Effector memory CD8-positive, alpha-beta T cell (primary cell): ENCODE measurements at places on chromosomes 5 and 9.

- no peak overlapping the region for H3K4me3 ChIP-seq
- no peaks in the 10 kb centered on the region for H3K36me3 ChIP-seq
- no peak overlapping the region for H3K27ac ChIP-seq
- no peaks in the 10 kb centered on the region for H3K4me1 ChIP-seq
Observed at GRCh38 chr5:74280306-74280705, 360.2 kb downstream of the ENC1 start.

- no peak overlapping the region for H3K4me3 ChIP-seq
- no peaks in the 10 kb centered on the region for H3K36me3 ChIP-seq
- H3K27ac ChIP-seq, result no peak overlapping the region
- DNase-seq, result no peak
- H3K4me1 ChIP-seq, result peaks cover 4% of the 10 kb centered on the region
Observed at GRCh38 chr5:138737494-138738265, 15.5 kb upstream of the CTNNA1 start.

- H3K27ac ChIP-seq, result peak overlapping the region; percentile 42
- H3K4me1 ChIP-seq, result no peaks in the 10 kb centered on the region
- no peak for DNase-seq
- H3K36me3 ChIP-seq, result peaks cover 6% of the 10 kb centered on the region
- no peak overlapping the region for H3K4me3 ChIP-seq
Observed at GRCh38 chr9:33375841-33376321, 26.5 kb downstream of the AQP7 start.

- H3K4me3 ChIP-seq, result no peak overlapping the region
- peaks cover 12% of the 10 kb centered on the region for H3K4me1 ChIP-seq
- DNase-seq, result no peak
- peaks cover 90% of the 10 kb centered on the region for H3K27me3 ChIP-seq
Observed at GRCh38 chr9:136656183-136656738, 6.5 kb upstream of the EGFL7 start.

GRCh38 chr9:14314424-14314928, 535 bp upstream of the NFIB start:
- peaks cover 13% of the 10 kb centered on the region for H3K4me1 ChIP-seq
- peaks cover 38% of the 10 kb centered on the region for H3K27me3 ChIP-seq
- DNase-seq, result no peak
- peak overlapping the region; percentile 87 for H3K4me3 ChIP-seq

GRCh38 chr9:70044490-70045307, 1.1 kb downstream of the MAMDC2 start:
- DNase-seq, result no peak
- H3K27ac ChIP-seq, result no peak overlapping the region
- H3K27me3 ChIP-seq, result peaks cover 81% of the 10 kb centered on the region
- peaks cover 7% of the 10 kb centered on the region for H3K4me1 ChIP-seq
- H3K4me3 ChIP-seq, result peak overlapping the region; percentile 56
- no peaks in the 10 kb centered on the region for H3K36me3 ChIP-seq

DNA sequence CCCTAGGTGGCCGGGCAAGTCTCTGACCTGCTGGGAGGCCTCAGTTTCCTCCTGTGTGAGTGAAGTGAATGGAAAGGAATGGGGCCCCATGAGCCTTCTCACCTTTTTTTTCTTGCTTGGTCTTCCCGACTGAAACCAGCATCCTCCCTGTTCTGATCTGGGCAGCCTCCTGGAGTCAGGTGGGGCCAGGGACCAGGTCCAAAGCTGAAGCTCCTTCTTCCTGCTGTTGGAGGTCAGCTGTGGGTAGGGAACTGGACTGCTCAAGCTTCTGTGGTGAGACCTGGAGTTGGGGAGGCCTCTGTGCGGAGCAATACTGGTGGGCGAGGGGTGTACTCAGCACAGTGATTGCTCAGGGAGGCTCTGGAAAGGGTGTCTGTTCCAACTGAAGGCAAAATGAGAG, 99.7 kb downstream of the PCSK1 start:
- DNase-seq, result no peak
- peaks cover 21% of the 10 kb centered on the region for H3K27me3 ChIP-seq
- no peaks in the 10 kb centered on the region for H3K36me3 ChIP-seq
- H3K27ac ChIP-seq, result no peak overlapping the region
- H3K4me3 ChIP-seq, result no peak overlapping the region
- no peaks in the 10 kb centered on the region for H3K4me1 ChIP-seq

DNA sequence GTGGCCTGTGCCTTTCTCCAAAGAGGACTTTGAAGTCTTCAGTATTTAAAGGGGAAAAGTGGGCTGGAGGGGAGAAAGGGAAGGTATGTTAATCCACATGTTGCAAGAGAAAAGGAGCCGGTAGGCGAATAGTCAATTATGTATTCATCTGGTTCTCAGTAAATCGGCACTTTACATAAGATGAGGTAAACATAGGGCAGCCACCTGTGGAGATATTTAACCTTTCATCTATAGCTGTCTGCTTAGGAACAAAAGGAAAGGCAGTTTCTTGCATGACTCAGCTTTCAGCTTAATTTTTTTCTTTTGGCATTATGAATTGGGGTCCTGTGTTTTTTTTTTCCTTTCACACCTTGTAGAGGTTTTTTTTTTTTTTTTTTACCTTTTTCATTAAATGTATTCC, 42.2 kb downstream of the FGD3 start:
- H3K4me1 ChIP-seq, result peaks cover 81% of the 10 kb centered on the region
- peak overlapping the region; percentile 39 for H3K4me3 ChIP-seq
- H3K27me3 ChIP-seq, result no peaks in the 10 kb centered on the region
- H3K36me3 ChIP-seq, result peaks cover 43% of the 10 kb centered on the region

GRCh38 chr5:140881889-140882590, at the start of gene PCDHA13:
Gene PCDHA13, plus strand, starts transcription at chr5:140882124. Its CDS starts 145 bp downstream, at chr5:140882269.
- no peak within 1 kb of the TSS for H3K27ac ChIP-seq
- no peak within 1 kb of the TSS for H3K4me3 ChIP-seq
- no peak for DNase-seq
- no peaks in the 10 kb centered on the region for H3K36me3 ChIP-seq
- H3K27me3 ChIP-seq, result peaks cover 9% of the 10 kb centered on the region
- no peaks in the 10 kb centered on the region for H3K4me1 ChIP-seq

GRCh38 chr5:151706906-151707305, 20.2 kb upstream of the SPARC start:
- no peaks in the 10 kb centered on the region for H3K4me1 ChIP-seq
- H3K27me3 ChIP-seq, result peaks cover 14% of the 10 kb centered on the region
- H3K4me3 ChIP-seq, result no peak overlapping the region
- no peaks in the 10 kb centered on the region for H3K36me3 ChIP-seq
- H3K27ac ChIP-seq, result no peak overlapping the region

DNA sequence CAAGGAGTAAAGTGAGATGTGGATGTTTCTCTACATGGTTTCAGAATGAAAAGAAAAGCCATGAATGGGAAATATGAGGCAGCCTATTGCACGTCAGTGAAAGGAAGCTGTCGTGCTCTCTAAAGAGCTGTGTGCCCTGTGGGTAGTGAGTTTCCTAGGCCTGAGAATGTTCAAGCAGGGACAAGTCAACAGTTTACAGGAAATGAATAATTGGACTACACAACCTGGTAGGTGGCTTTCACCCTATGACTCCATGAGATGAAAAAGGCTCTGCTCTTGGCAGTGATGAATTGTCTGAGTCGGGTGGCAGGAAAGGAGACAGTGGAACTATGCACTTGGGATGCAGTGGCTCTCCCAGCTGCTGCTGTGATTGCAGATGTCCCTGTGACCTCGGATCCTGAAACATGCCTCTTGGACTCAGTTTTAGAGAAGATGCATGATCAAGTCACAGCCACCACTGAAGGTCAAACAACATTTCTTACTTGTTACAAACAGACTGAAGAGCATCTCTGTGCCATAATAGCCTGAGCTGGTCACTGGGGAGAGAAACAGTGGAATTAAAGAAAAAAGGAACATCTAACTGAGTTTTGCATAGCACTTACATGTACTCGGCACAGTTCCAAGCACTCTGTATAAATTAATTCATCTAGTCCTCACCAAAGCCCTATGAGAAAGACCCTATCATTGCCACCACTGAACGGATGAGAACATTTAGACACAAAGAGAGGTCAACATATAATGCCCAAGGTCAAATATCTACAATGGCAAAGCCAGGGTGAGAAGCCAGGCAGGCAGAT, 293.7 kb downstream of the SPOCK1 start:
- DNase-seq, result no peak
- H3K4me3 ChIP-seq, result no peak overlapping the region
- H3K4me1 ChIP-seq, result no peaks in the 10 kb centered on the region
- no peaks in the 10 kb centered on the region for H3K36me3 ChIP-seq

DNA sequence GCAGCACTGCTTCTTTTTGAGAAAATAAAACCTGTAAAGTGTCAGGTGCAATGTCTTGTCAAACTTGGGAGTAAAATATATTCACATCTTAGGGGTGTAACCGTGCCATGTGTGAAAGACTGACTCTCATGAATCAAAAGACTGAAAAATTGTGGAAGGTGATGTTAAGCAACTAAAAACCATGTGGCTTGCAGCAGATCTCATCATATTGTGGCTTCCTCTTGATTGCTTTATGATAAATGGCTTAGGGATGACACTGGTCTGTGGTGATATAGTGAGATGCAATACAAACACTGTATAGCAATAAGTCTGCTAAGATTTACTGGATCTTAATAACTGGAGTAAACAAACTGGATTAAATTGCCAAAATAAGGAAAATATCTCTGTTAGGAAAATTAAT, 321.6 kb downstream of the EDIL3 start:
- no peaks in the 10 kb centered on the region for H3K4me1 ChIP-seq
- no peaks in the 10 kb centered on the region for H3K36me3 ChIP-seq
- H3K27ac ChIP-seq, result no peak overlapping the region
- H3K4me3 ChIP-seq, result no peak overlapping the region

GRCh38 chr5:83368835-83369234, 102.7 kb upstream of the VCAN start:
- no peak overlapping the region for H3K27ac ChIP-seq
- H3K4me1 ChIP-seq, result no peaks in the 10 kb centered on the region
- DNase-seq, result no peak
- no peaks in the 10 kb centered on the region for H3K27me3 ChIP-seq
- no peaks in the 10 kb centered on the region for H3K36me3 ChIP-seq

DNA sequence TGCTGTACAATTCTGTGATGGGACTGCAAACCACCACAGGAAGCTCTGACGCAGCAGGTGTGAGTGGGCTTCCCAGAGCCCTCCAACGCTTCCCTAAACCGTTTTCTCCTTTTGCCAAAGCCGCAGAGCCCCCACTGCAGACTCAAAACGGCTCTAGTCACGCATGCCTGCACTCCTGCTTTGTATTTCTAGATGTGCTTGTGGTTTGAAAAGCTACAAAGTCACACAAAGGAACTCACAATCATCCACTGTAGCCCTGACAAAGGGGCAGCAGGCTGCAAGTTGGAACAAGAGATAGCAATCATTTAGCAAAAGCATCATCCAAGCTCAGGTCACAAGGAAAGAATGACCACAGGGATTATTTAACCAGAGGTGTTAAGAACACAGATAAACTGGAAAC, 79.3 kb downstream of the PTPN3 start:
- no peak overlapping the region for H3K27ac ChIP-seq
- no peak overlapping the region for H3K4me3 ChIP-seq
- no peaks in the 10 kb centered on the region for H3K4me1 ChIP-seq

DNA sequence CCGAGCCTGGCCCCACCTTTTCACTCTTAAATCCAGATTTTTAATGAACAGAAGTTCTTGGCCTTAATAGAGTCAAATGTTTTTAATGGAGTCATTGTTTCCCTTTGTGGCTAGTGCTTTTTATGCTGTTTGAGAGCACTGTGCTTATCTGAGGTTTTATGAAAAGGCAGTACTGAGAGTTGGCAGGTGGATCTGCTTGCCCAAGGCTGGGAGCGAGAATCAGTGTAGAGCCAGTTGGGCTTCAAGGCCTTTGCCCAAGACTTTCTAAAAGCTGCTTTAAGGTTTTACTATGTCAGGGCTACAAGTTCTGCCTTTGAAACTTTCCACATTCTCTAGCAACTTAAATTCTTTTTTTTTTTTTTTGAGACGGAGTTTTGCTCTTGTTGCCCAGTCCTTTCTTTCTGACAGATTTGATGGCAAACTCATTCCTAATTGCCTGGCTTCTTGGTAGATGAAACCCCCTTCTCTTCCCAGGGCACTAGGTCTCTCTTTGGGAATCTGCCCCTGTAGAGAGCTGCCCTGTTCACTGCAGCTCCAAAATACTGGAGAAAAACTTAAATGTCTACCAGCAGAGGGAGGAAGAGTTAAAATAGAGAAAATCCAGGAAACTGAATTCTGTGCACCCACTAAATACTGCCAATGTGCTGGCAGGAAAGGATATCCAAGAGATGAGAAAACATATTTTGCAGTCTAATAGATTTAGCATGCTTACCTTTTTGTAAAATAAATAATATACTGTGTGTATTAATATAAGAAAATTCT, 36.9 kb upstream of the CDK20 start:
- H3K36me3 ChIP-seq, result no peaks in the 10 kb centered on the region
- no peak overlapping the region for H3K27ac ChIP-seq
- H3K27me3 ChIP-seq, result peaks cover 17% of the 10 kb centered on the region
- DNase-seq, result no peak
- H3K4me1 ChIP-seq, result peaks cover 4% of the 10 kb centered on the region
- H3K4me3 ChIP-seq, result no peak overlapping the region

DNA sequence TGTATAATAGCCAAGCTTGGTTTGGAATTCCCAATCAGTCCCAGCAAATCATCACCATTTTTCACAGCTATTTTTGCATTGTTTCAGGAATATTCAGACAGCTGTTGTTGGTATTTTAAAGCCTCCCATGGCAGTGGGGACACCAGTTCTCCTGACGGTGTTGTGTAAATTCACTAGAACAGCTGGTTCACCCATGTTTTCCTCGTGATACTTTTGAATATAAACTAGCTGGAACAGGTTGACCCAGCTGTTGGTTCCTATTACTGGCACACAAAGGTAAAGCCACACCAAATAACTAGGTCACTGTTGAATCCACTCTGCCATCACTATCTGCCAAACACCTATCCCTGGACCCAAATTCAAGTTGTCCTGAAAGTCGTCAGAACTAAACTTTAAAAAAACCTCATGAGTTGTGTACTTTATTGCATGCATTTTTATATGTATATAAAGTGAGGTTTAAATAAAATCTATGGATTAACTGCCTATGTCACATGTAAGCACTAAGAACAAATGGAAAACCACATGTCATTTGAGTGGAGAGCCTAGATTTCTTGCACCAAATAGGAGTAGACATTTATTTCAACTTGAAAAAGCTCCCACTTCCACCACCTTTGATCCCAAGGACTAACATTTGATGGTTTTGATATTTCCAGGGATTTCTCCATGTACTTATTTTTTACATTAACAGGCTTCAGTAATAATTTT, 121.9 kb upstream of the PIK3R1 start:
- no peak overlapping the region for H3K27ac ChIP-seq
- no peak overlapping the region for H3K4me3 ChIP-seq
- H3K27me3 ChIP-seq, result no peaks in the 10 kb centered on the region
- no peaks in the 10 kb centered on the region for H3K4me1 ChIP-seq
- H3K36me3 ChIP-seq, result no peaks in the 10 kb centered on the region

GRCh38 chr9:1034271-1034670, 15.9 kb upstream of the DMRT2 start:
- no peaks in the 10 kb centered on the region for H3K4me1 ChIP-seq
- H3K27me3 ChIP-seq, result peaks cover 17% of the 10 kb centered on the region
- no peak overlapping the region for H3K27ac ChIP-seq
- DNase-seq, result no peak
- no peak overlapping the region for H3K4me3 ChIP-seq
- H3K36me3 ChIP-seq, result no peaks in the 10 kb centered on the region
